Motor neuron (in vitro differentiated cells): ENCODE measurements at places on chromosomes 5 and 9. TPM values are rescaled to one million over a fixed set of nuclear protein-coding genes. Genes with fewer than 3 reads are reported as not detected.

DNA sequence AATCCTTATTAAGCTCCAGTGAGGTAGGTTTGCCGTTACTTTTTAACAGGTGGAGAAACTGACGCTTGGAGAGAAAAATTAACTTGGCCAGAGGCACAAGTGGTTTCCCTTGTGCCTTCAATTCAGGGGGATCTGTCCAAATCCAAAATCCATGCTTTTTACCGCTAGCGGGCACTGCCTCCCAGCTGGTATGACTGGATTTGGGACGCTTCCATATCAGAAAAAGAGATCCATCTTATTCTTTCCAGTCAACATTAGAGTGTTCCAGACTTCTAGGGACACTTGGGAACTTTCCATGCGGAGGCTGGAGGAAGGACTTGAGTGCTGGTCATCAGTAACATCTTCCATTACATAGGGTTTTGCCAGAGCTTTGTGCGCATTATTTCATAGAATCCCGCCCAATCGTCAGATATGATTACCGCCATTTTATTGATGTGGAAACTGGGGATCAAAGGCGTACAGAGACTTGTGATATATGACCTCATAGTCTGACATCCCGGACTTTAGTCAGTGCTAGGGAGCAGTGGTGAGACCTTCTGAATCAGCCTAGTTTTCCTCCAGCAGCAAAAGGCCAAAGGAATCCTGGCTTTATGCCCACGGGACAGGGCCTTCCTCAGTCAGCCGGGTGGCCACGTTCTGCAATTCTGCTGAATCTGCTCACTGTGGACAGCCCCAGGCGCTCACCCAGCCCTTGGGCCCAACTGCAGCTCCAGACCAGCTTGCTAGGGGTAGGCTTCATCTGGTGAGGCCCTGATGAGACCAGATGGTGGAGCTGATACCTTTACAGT, 1.1 kb upstream of the GNPDA1 start:
- ATAC-seq: no peak

DNA sequence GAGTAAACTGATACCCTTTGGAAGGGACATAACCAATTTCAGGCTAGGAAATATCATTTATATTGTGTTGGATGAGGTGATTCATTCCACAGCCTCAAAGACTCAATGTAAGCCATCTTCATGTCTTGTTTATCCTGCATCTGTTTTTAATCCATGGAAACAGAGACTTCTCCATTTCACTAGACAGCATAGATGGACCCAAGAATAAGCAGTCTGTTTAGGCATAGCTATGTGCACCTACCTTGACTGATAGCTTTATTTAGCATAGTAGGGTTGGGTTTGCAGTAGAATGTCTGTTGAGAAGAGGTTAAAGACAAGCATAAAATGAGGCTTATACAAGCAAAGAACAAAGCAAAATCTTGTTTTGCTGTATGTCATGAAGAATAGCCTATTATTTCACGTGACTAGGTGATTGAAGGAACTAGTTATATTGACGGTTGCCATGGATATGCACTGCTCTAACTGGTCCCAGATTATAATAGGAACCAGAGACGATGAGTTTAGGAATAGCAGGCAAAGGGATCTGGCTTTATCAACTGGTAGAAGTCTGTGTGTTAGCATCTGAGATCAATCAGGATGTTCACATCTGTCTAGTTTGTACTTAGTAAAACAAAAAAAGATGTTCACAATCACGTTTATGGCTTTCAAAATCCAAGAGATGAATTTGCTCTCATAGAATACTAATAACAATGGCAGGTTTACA, 154.8 kb upstream of the KLF9 start:
- no peak for ATAC-seq

GRCh38 chr5:75512383-75513074, 838 bp downstream of the POLK start:
- ATAC-seq: no peak

DNA sequence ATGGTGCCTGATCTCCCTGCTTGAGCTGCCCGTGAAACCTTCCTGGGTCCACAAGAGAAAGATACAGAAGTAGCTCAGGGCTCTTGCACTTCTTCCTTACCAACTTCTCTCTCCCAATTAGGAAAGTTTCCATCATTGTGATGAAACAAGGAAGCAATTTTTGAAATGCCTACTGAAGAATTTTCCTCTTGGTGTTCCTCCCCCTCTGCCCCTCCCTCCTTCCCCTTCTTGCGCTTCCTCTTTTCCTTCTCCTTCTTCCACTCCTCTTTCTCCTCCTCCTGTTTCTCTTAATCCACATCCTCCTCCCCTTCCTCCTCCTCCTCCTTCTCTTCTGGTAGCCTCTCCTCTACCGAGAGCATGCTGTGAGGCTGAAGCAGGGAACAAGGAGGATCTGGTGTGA, 36.3 kb upstream of the OTULINL start:
- ATAC-seq: no peak

GRCh38 chr9:4826417-4827166, 33.8 kb downstream of the RCL1 start:
- no peak for ATAC-seq

DNA sequence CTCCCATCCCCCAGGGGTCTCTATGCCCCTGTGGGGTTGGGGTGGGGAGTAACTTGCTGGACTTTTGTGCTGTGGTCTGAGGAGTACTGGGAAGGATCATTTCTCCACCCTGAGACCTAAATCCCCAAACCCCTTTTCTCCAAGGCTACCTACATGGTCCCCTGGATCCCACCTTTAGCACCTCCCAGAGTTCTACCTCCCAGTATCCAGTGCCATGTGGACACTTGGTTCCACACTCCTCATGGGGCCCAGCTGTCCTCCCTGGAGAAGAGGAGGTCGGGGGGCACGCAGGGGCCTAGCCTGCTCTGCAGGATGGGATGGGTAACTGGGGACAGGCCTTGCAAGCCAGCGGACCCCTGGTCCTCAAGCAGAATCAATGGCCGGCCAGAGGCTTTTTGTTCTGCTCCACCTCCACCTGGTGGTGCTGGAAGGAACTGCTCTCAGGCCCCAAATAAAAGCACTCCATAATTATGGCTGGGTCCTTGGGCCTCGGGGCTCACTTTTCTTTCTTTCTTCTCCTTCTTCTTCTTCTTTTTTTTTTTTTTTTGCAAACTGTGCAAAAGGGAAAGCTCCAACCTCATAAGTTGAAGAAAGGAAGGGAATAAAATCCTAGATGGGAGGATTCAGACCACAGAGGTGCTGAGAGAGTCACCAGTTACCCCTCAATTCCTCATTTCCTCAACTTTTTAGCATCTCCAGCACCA, 68.4 kb downstream of the PSD2 start:
- peak; percentile 82 for ATAC-seq

DNA sequence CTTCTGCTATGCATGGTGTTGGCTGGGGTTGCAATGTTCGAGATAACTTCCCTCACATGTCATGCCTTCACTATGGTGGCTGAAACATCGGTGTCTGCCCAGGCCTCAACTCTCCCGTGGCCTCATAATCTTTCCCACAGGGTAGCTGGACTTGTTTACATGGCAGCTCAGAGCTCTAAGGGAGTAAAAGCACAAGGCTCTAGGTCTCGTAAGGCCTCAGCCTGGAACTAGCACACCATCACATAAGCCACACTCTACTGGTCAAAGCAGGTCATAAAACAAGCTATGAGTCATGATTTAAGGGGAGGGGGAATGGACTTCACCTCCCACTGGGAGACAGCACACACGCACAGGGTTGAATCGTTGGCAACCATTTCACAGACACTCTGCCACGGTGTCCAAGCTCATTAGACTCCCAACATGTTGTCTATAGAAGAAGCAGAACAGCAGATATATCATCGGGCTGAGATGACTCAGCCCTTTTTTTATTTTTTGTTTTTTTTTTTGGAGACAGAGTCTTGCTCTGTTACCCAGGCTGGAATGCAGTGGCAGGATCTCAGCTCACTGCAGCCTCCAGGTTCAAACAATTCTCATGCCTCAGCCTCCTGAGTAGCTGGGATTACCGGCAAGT, 66.8 kb upstream of the IL17B start:
- peak; percentile 91 for ATAC-seq

DNA sequence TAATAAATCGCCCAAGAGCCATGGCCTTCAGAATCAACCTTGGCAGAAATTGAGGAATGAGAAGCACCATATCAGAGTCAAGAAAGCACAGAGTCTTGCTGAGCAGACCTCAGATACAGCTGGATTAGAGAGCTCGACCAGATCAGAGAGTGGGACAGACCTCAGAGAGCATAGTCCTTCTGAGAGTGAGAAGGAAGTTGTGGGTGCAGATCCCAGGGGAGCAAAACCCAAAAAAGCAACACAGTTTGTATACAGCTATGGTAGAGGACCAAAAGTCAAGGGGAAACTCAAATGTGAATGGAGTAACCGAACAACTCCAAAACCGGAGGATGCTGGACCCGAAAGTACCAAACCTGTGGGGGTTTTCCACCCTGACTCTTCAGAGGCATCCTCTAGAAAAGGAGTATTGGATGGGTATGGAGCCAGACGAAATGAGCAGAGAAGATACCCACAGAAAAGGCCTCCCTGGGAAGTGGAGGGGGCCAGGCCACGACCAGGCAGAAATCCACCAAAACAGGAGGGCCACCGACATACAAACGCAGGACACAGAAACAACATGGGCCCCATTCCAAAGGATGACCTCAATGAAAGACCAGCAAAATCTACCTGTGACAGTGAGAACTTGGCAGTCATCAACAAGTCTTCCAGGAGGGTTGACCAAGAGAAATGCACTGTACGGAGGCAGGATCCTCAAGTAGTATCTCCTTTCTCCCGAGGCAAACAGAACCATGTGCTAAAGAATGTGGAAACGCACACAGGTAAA, 4.5 kb downstream of the NFX1 start:
- no peak for ATAC-seq

GRCh38 chr5:136892000-136892399, 526.7 kb upstream of the TRPC7 start:
- ATAC-seq: peak; percentile 58

DNA sequence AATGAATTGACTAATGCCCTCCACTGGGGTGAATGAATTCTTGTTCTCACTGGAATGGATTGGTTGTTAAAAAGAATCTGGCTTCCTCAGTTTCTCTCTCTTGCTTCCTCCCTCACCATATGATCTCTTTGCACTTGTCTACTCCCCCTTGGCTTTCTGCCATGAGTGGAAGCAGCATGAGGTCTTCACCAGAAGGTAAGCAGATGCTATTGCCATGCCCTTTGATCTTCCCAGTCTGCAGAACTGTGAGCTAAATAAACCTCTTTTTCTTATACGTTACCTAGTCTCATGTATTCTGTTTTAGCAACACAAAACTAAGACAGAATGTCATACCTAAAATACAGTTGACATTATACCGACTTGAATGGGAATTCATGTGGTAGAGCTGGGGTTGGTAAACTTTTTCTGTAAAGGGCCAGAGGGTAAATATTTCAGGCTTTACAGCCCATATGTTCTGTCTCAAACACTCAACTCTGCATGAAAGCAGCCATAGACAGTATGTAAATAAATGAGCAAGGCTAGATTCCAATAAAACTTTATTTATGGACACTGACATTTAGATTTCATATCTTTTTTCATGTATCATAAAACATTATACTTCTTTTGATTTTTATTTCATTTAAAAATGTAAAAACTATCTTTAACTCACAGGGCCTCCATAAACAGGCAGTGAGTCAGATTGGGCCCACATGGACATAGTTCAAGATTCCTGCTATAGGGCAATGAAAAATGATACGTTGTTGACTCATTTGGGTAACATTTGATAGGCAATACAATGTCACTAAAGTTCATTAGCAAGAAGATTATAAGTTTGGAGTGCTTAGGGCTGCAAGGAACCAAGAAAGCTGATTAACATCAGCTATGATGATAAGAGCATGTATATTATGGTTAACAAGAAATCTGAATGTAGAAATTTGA, 79.4 kb upstream of the TLE4 start:
- ATAC-seq: no peak

GRCh38 chr5:98158440-98158839, 615.0 kb upstream of the RGMB start:
- ATAC-seq: no peak

- ATAC-seq: peak; percentile 21
Observed at GRCh38 chr5:107401470-107402122, 269.1 kb downstream of the EFNA5 start.

DNA sequence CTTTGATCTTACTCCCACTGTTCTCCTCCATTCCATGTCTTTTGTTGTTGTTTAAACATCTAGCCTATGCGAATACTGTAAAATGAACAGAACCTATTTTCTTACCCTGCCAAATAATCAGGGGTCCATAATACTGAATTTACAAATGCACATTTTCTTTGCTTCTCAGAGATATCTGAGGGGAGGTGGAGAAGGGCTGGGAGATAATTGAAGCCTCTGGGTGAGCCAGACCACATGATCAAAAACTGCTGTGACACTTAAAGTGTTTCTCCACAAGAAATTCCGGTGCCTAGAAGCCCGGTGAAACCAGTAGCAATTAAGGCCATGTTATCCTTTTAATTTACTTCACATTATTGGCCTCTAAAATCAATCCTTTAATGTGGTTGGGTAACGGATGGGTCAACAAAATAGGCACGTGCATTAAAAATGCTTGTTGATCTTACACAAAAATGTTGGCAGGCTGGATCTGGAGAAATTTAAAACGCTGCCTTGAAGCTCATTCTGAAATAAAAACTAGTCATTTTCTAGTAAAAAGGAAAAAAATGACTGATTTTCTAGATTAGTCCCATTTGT, 10.8 kb downstream of the SEMA6A start:
- ATAC-seq: peak; percentile 35

GRCh38 chr5:132530946-132531345, 12.4 kb downstream of the IL5 start:
- ATAC-seq: no peak

GRCh38 chr5:96198356-96199058, 234.5 kb downstream of the PCSK1 start:
- ATAC-seq: no peak

DNA sequence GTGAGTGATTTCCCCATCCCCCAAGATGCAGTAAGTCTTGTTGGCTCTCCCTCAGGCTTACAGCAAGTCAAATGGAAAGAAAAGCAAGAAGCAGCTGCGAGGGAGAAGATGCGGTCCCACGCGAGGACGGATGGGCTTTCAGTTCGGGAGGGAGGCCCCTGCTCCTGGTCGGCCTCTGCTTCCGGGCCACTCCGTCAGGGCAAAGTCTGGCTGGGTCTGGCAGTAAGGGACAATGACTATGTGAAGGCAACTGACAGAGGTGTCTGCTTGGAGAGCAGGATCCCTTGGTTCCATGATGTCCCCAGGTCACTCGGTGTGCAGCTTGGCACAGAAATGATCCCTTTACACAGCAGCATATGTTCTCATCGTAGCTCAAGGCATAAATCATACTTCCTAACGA, 146.7 kb downstream of the HSPA4 start:
- no peak for ATAC-seq

- ATAC-seq: peak; percentile 97
Observed at GRCh38 chr5:100505984-100506670, 29.0 kb upstream of the FAM174A start.

GRCh38 chr9:124370896-124371582, 44.2 kb downstream of the PSMB7 start:
- ATAC-seq: no peak

- peak; percentile 38 for ATAC-seq
Observed at GRCh38 chr5:1668141-1668721, 131.4 kb downstream of the MRPL36 start.

Gene AGXT2
- total RNA-seq: 0.33 TPM in 1 of 2 replicates, not detected in the other

Gene TUSC1
- 12.2 and 15.4 TPM in 2 replicates for total RNA-seq

Gene BRIX1
- 36.8 and 38.4 TPM in 2 replicates for total RNA-seq

Gene GZMA
- not detected in 2 replicates for total RNA-seq

Gene GRXCR2
- total RNA-seq: not detected in 2 replicates

Gene ZNF474
- total RNA-seq: 0.25 and 1.3 TPM in 2 replicates

Gene RPL37
- 2,264 and 2,527 TPM in 2 replicates for total RNA-seq

Gene ZFP37
- total RNA-seq: 12.5 and 12.7 TPM in 2 replicates

Gene MLANA
- total RNA-seq: 0.68 and 1.1 TPM in 2 replicates

Gene FOXD4L3
- total RNA-seq: 0.23 and 0.57 TPM in 2 replicates
